ENCODE measurements at places on chromosomes 12 and 14.

- DNase-seq: peak; percentile 71
These were observed 4.4 kb upstream of the HOXC9 start for GRCh38 chr12:53995378-53996239.

GRCh38 chr14:40758076-40758475 is 848.6 kb upstream of the LRFN5 start:
- no peak for DNase-seq

DNA sequence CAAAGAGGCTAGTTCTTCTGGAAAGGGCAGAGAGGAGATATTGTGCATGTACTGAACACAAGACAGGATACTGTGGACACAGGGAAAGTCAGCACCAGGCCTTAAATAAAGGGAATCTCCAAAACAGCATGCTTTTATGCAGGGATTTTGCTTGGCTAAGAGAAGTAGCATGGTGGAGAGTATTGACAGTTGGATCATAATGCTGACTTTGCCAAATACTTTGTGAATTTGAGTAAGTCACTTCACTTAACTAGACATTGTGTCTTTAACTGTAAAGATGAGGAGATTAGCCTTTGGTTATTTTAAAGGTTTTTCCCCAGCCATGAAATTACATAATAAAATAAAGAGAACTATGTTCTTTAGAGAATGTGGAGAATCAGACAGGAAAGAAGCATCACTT is 24.5 kb downstream of the GALNT8 start:
- DNase-seq: no peak

DNA sequence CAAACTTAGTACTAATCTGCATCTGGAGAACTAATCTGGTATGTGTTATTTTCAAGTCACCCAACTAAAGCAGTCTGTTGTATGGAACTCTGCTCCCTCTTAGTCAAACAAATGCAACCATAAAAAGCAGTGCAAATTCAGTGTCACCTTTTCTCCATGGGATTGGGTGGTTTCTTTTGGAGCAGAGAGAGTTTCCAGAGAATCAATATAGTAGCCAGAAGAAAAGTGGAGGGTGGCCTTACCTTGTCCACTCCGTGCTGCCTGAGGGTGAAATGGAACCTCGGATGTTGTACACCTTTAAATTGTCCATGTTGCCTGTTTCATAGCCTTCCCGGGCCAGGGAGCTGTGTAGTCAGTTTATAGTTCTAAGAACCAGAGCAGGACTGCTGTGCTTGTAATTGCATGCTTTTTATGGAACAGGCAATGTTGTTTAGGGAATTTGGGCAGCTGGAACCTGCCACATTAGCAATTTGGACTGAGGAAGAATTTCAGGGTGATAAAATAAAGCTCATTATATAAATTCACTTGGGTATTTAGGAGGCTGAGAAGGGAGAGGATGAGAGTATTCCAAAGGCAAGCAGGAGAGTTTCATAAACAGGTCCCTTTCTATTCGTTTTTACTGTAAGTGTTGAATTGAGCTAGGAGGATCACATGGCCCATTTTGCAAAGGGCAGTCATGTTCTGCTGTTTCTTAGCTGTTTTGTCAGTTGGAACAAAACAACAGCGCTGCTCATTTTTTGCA is 60.5 kb downstream of the CRADD start:
- no peak for DNase-seq

DNA sequence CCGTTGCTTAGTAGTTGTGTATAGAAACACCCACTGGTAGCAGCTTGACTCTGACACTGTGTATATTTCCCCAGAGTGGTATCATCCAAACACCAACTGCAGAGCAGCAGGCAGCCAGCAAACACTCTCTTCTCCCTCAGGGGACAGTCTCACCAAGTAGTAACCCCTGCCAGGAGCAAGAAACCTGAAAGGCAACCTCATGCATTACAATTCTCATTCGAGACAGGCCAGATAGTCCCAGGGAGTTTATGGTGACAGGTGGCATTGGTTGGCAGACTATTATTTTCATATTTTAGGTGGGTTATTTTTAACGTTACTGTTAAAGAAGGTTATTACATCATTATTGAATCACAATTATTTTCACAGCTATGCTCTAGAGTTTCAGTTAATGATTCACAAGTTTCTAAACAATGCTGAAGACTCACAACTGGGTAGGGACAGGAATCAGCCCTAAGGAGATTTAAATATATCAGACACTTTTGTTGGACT is 222.8 kb downstream of the EGLN3 start:
- DNase-seq: no peak

GRCh38 chr12:103642240-103642864 is 55.3 kb downstream of the STAB2 start:
- no peak for DNase-seq

GRCh38 chr12:47134005-47134404 is 54.2 kb upstream of the AMIGO2 start:
- DNase-seq: no peak

All from fibroblast of skin of right biceps (primary cell).